Gastroesophageal sphincter (tissue), 4 donors: ENCODE measurements at places on chromosomes 2 and 18.

DNA sequence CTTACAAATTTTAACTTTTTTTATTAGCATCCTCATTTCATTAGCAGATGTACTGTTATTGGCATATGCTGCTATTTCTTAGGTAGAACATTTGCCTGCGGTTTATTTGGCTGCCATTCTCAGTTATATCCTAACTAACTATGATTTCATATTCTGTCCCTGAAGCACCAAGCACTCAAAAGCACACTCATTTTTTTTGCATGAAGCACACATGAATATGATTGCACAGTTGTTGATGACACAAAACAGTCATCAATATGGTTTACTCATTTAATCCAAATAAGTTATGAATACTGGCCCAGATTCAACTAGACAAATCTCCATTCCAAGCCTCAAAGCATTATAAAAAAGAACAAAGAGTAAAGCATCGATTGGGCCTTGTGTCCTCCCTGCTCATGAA lies 129.4 kb upstream of the CNTNAP5 start:
- no peak for ATAC-seq

DNA sequence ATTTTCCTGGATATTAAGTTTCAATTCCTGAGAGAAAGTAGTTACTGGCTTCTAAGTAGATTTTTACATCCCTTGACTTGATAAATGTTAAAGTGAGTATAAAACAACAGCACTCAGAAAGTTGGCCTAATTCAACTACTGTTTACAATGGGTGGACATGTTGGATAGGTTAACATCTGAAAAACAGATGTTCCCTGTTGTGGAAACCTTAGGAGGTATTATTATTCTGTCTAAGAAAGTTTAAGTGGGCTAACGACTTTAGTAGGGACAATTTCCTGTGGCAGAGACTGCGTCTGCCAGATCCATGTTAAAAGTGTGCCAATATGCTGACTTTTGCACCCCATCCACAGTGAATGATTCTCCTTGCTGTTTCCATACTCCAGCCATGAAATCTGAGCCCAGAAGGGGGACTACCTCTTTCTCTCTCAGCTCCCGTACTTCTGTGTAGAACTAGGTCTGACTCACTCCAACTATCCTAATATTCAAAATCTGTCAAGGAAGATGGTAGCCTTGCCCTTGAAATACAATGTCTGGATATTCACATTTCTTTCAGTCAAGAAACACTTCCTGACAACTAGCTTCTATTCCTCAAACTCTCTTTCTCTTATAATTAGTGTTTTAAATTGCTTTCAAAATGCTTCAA lies 327.5 kb upstream of the HNRNPA3 start:
- no peak for ATAC-seq

DNA sequence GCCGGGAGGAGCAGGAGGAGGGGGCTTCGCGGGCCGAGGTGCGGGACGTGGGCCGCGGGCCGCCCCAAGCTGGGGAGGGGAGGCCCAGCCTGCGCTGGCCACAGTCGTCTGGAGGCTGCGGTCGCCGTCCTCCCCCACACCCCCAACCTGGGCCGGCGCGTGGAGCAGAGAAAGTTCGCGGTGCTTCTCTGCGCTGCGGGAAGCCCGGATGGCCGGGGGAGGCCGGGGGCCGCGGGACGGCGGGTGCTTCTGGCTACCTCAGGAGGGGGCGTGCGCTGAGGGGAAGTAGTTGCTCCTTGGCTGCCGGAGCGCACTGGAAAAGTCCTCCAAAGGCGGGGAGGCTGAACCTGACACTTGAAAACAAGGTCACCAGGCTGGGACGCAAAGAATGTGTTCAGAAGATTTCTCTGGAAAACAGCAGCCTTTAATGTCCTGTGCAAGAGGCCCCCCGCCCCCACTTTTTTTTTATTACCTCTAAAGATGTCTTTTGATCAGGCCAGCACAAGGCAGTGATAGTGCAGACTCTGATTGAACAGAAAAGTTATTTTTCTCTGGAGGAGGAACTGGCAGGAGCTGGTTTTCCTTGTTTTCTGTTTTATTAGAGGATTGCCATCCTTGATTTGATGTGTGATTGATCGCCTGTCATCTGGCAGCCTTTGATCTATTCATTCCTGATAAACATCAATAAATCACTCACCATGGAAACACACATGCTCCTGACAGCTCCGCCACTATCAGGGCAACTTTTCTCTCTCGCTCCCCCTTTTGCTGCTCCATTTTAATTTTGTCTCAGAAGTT lies 1.6 kb downstream of the TSHZ1 start:
- no peak for ATAC-seq

- no peak for ATAC-seq
These were observed 498.2 kb upstream of the TNP1 start for GRCh38 chr2:217357886-217358620.

GRCh38 chr2:218642121-218642656 lies 17.2 kb downstream of the ZNF142 start:
- ATAC-seq, result no peak

GRCh38 chr2:141455211-141455826 lies 675.5 kb downstream of the LRP1B start:
- ATAC-seq, result no peak
